Panc1 (cell line): ENCODE measurements at places on chromosomes 16 and 17. TPM values are rescaled to one million over a fixed set of nuclear protein-coding genes. Genes with fewer than 3 reads are reported as not detected.

CBX2 gene
- 9.0 TPM for total RNA-seq

GRCh38 chr17:17269926-17270773 lies 10.9 kb downstream of the COPS3 start:
- DNase-seq = no peak

DNA sequence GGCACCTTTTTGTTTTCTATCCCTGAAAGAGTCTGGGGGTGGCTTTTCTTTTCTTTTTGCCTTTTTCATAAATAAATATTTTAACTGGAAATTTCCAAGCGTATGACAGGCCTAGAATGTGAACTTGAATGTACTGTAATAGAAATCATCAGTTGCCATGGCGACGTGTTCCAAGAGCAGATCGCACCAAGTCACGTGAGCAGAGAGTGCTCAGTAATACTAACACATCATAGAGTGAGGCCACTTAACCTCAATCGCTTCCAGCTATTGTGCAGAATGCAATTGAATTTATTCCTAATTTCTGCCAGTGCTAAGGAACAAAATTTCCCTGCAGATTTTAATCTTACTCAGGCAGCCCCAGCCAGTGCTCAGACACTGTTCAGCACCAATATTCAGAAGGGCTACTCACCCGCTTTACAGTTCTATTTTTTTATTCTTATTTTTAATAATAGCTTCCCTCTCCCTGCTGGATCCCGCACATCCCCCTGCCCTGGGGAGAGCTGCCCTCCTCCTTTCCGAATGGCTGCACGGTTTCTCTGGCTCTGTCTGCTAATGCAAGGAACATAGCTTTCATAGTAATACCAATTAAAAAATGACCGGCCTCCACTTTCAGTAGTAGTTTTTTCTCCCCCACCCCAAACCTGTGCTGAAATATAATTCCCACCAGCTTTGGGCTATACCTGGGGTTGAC lies 26.2 kb upstream of the PMFBP1 start:
- DNase-seq = no peak

DNA sequence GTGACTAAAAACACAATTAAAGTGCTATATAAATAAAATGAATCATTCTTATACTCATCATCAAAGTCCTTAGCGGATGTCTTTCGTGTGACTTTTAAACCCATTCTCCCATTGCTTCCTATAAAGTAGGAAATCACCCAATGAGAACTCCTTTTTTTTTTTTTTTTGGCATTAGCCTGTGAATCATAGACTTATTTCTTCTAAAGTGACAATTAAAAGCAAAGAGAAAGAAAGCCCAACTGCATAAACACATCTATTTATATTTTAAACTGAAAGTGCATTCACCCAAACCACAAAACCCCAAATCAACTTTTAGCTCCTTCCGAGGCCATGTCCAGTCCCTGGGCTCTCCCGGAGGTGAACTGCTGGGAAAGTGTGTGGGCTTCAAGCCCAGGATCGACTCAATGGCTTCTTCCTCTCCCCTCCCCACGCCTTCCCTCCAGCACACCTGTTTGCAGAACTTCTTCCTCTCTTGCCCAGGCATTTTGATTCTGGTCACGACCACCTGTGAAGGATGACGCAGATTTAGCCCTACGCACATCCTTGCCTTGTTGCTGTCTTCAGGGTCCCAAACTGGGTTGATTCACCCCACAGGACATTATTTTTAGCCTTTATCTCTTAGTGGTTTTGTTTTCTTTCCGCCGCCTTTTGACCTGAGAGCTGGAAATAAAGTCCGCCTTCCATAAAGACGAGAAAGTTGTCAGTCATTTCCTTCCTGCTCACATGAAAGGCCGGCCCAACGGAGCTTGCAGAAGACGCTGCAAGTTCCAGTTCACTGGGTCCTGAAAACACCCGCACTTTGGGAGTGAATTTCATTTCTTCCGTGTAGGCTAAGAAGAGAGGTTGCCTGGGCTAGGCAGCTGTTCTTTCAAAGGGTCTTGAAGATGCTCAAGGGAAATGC lies 166.8 kb downstream of the MAP2K6 start:
- no peak for DNase-seq

DNA sequence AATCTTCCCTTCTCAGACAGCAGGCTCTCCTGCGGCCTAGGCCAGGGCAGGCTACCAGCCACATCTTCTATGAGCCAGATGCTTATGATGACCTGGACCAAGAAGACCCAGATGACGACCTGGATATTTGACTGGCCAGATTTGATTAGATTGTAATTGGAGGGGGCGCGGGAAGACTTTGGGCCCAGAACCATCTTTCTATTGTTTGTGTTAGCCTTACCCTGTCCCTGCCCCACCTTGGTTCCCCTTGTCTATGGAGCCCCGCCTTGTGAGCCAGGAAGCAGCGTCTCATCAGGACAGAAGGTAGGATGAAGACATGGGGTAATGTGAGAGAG lies 2.8 kb downstream of the CLDN7 start:
- DNase-seq = no peak

GRCh38 chr16:53090591-53091411 lies 36.0 kb downstream of the CHD9 start:
- DNase-seq = no peak

DNA sequence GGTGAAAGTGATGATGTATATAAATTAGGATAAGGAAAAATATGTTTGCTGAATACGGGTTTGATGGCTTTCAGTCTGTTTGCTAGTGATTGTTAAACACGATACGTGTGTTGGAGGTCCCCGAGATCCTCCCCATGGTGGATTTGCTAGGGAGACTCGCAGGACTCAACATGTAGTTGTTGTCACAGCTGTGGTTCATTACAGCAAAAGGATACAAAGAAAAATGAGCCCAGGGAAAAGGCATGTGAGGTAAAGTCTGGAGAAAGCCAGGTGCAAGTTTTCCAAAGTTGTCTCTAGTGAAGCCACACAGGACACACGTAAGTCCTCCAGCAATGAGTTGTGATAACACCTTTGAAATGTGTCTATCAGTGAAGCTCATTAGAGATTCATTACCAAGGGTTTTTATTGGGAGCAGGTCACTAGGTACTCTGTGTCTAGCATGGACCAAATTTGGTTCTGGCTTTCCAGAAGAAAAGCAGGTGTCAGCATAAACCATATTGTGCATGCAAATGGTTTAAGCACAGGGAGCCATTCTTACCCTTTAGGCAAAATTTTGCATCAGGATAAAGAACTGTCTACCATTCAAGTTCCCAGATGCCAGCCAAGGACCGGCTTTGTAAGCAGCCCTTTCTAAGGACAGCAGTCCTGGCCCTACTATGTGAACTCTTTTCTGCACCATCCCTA lies 215.2 kb upstream of the WSCD1 start:
- no peak for DNase-seq

TEFM gene
- 13.0 TPM for total RNA-seq

DNA sequence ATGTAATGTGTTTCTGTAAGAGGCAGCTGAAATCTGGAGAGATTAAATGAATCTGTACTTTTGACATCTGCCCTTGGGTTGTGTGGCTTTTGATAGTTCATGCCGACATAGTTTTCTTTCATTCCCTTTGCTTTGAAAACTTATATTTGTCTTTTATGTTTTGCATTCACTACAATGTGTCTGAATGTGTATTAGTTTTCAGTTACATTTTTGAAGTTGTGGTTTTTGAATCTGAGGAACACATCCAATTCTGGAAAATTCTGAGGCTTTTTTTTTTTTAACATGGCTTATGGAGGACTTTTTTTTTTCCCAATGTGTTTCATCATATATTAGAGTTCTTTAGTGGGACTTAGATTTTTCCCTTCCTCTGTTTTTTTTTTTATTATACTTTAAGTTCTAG lies 683.7 kb upstream of the SOX9 start:
- DNase-seq = no peak

DNA sequence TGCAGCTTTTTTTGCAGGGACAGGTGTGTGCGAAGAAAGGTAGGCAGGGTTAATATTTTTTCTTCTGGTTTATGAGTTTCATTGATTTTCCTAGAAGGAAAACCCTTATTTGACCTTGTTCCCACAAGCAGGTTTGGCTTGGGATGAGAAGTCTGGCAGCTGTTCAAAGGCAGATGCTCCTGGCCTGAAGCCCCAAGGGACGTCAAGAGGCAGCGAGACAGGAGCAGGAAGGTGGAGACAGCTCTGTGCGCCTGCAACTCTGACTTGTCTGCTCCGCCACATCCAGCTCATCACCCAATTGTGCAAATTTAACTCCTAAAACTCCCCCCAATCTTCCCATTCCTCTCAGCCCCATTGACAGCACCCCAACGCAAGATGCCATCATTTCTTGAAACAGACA lies 136.8 kb upstream of the XYLT1 start:
- DNase-seq = no peak

DNA sequence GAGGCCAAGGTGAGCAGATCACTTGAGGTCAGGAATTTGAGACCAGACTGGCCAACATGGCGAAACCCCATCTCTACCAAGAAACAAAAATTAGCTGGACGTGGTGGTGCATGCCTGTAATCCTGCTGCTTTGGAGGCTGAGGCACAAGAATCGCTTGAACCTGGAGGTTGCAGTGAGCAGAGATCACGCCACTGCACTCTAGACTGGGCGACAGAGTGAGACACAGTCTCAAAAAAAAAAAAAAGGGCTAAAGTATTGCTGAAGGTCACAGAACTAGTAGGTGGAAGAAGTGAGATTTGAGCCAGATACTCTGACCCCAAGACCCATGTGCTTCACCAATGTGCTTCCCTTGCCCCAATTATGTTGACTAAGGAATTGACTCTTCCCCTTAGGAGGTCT lies 112.0 kb downstream of the NPIPB5 start:
- no peak for DNase-seq

- no peak for DNase-seq
Measured at GRCh38 chr16:57865746-57866528, 63.6 kb upstream of the KIFC3 start.

DNA sequence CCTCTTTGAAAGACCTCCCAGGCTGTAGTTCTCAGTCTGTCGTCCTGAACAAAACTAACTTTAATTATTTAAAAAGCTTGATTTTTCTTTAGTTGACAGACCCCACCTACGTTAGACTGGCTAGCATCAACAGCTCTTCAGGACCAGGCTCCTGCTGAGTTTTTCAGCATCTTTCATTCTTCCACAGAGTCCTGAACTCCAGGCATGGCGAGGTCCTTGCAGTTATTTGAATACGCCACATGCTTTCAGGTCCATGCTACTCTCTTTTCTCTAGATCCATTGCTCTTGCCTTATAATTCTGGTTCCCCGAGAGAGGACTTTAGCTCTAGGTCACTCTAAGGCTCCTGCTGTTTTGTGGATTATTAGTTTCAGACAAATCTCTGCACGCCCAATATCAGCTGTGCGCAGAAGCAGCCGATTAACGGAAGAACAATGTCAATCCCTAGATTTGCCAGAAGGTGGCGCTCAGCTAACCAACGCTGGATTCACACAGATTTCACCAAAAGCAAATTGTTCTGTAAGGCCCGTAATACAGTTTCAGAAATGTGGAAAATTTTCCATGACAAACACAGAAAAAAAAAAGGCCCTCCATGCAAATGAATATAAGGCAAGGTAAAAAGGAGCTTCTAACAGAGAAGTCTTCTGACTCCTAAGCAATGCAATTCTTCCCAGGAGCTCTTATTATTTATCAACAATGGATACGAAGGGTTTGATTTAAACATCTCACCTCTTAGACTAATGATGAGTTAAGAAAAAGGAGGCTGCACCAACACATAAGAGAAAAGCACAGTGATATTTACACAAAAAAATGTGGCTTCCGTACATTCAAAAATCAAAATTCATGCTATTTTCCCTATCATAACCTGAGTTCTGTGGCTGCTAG lies 33.5 kb upstream of the BCO1 start:
- peak; percentile 30 for DNase-seq

SNF8 gene
- 371 TPM for total RNA-seq

VPS4A gene
- 23.9 TPM for total RNA-seq

GRCh38 chr16:11245988-11246387 lies 10.0 kb downstream of the SOCS1 start:
- no peak for DNase-seq

DNA sequence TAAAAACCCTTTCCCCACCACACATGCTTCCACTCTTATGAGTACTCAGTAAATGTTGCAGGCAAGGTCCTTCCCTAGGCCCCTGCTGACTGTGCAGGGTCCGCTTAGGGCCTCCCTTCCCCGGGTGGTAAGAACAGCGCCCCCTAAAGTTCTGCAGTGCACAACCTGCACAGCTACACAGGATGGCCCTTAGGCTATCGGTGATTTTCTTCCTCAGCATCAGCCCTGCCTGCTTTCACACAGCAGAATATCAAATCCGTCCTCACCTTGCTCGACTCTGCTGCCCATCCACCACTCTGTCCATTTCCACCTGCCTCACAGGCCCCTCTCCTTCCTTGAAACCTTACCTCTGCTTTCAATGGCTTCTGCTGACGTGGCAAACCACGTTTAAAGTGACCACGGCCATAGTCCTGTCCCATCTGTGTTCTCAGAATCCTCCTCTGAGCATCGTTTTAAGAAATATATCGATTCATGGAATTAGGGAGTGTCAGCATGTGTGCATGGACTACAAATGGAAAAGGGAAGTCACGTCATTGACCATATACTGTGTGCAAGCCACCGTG lies 51.4 kb upstream of the TMEM132E start:
- DNase-seq = no peak

DNA sequence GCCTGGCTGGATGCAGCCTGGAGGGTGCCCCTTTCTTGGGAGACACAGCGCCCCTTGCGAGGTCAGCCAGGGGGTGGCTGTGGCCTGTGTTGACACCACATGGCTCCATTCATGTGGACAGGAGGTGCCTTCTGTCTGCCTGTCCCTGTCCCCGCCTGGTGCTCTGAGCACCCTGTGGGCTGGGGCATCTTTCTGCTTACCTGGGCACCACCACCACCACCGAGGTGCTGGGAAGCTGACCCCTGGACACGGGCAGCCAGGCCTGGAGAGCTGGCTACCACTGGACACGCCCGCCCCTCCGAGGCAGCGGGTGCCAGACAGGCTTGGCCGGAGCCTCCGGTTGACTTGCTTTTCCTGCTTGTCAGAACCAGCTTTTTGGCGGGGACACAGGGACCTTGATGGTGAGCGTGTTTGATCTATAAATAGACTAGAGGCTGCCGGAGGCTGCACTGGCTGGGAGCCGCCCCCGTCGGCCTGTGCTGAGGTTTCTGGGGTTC lies 121.3 kb upstream of the GSE1 start:
- no peak for DNase-seq

DNA sequence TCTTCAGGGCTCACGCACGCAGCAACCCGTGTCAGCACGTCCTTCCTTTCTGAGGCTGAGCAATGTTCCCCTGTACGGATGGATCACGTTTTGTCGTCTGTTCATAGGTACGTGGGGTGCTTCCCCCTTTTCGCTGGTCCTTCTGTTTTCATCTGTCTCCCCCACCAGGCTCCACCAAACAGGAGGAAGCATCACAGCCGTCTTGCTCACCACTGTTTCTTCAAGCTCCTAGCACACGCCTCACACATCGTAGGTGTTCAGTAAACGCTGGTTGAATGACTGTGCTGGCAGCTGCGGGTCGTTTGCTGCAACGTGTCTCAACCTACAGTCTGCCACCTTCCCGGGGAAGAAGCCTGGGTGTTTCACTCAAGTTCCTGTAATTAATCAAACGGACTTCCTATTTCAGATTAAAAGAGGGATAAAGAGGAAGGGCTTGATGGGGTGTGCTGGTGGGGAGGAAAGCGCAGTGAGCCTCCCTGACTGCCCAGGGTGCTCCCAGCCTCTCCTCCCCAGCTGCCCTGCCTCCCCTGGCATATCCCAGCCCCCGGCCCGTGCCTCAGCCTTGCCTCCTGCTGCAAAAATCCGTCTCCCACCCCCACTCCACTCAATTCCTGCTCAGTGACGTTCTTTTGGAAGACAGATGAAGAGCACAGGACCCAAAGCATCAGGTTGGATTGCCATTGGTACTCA lies 76.7 kb upstream of the DOC2B start:
- no peak for DNase-seq

RNF112 gene
- 0.10 TPM for total RNA-seq

OR3A3 gene
- total RNA-seq = not detected
